A549 treated with DMSO at 1 μM for 4 hours (cell line): ENCODE measurements at places on chromosomes 4 and X. TPM values are rescaled to one million over a fixed set of nuclear protein-coding genes. Genes with fewer than 3 reads are reported as not detected.

RPS3A gene
- 1,560 to 1,841 TPM (median 1,695 TPM) in 5 replicates for total RNA-seq

CXCL10 gene
- 0.14 to 0.18 TPM (median 0.17 TPM) in 4 of 5 replicates, not detected in the other for total RNA-seq

TRIM2 gene
- 0.68 to 1.3 TPM (median 0.85 TPM) in 5 replicates for total RNA-seq

BEND2 gene
- total RNA-seq: 0.03 TPM in 1 of 5 replicates, not detected in the others

SOD3 gene
- total RNA-seq: not detected in 5 replicates
